ENCODE measurements at places on chromosomes 2 and 18.

GRCh38 chr2:219739066-219739465 is 111.6 kb downstream of the SLC4A3 start:
- DNase-seq: no peak

DNA sequence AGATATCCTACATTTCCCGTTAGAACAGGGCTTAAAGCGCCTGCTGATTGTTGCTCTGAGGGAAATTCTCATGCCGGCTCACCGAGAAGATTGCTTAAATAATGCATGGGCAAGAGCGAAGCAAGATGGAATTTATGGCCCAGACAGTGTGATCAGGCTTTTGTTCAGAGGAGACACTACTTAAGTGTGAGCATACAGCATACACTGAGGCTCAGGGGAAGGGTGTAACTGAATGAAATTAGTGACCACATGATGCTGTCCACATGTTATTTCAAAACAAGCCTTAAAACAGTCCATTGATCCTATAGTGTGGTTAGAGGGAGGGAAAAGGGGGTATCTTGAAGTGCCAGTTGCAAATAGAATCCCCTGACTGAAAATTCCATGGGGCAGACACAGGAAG is 125.5 kb downstream of the RAPGEF4 start:
- DNase-seq: no peak

DNA sequence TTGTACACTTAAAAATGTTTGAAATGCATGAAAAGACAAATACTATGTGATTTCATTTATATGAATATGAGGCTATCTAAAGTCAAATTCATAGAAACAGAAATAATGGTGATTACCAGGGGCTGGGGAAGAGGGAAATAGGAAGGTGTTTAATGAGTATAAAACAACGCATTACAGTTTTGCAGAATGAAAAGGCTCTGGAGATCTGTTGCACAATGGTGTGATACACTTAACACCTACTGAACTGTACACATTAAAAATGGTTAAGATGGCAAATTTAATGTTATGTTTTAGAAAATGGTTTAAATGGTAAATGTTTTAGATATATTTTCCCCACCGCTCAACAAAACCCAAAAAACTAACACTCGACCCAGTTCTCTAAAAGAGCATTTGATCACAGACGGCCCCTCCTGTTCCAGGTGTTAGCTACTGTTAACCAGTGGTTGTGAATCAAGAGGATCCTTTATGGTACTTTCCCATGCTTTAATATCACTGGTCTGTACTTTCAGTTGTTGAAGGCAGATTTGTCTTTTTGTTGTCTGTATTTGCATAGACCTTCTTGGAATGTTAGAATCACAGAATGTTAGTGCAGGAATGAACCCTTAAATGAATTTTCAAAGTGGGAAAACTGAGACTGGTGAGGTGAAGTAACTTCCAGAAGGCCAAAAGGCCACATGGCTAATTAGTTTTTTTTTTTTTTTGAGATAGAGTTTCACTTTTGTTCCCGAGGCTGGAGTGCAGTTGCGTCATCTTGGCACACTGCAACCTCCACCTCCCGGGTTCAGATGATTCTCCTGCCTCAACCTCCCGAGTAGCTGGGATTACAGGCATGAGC is 10.2 kb downstream of the RAB10 start:
- no peak for DNase-seq

DNA sequence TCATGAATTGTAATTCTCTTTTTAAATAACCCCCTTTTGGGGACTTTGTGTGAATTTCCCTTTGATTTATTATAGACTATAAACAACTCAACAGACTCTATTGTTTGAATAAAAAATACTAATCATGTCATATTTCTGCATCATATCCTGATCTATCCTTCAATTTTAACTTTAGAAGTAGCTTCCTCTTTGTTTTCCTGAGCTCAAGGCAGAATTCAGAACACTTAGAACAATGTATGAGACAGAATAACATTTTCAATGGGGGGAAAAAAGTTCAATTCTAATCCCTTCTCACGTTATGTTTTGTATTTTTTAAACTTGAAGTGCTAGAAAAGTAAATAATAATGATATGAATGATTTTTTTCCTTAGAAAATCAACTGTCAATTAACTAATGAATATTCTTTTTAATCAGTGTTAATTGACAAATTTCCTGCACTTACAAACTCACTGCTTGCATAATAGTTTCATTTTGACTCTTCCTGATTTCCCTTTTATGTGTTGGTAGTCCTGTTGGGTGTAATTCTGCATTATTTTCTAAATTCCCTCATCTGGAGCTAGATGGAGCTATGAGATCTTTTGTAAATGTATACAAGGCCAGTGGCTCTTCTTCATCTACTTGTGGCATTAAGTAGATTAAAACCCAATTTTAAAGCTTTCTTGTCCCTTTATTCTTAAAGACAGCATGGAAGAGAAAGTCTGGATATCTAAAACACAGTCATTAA is 326.1 kb downstream of the PARD3B start:
- DNase-seq: peak; percentile 67

DNA sequence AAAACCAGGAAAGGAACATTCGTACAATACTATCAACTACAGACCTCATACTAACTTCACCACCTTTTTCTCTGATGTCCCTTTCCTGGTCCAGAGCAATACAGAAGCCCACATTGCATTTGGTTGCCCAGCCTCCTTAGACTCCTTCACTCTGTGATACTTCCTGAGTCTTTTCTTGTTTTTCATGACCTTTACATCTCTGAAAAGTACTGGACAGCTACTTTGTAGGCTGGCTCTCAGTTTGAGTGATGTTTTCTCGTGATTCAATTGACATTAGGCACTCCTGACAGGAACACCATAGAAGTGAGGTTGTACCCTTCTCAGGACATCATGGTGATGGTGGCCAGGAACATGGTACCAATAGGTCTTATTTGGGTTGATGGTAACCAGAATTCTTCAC is 185.9 kb upstream of the SLC39A10 start:
- DNase-seq: no peak

DNA sequence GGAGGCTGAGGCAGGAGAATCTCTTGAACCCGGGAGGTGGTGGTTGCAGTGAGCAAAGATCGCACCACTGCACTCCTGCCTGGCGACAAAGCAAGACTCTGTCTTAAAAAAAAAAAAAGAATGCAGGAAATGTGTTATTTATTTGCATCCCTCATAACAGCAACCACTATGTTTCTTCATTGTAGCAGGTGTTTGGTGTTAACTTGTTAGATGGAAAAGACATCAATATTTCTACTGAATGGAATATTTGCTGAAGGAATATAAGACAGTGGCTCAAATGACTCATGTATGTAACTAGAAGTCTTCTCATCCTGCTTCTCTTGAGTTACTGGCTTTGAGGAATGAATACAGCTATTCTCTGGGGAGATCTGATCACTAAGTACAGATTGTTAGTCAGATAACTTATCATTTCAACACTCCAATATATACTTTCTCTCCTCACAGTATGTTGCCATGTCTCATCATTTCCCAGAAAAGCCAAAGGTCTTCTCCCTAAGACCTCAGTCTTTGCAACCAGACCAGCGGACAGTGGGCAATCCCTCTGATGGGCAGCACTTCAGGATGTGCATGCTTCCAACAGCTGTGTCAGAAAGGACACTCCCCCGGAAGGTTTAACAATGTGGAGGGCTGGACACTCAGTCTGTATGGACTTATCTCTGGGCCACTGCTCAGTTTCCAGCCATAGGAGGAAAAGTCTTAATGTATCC is 104.4 kb upstream of the STK17B start:
- DNase-seq: peak; percentile 61

DNA sequence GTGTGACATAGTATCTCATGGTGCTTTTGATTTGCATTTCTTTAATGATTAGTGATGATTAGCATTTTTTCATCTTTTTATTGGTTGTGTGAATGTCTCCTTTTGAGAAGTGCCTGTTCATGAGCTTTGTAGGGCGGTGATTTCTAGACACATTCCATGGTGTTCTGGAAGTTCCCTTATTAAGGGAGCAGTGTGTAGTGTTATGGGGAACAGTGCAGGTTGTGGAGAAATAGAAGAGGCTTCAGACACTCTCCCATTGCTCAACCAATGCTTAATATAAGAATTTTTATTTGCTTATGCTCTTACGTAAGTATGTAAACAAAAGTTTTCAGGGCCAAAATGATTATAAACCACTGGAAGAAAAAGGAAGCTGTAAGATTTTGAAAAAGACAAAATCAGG is 34.7 kb downstream of the MMADHC start:
- DNase-seq: no peak

DNA sequence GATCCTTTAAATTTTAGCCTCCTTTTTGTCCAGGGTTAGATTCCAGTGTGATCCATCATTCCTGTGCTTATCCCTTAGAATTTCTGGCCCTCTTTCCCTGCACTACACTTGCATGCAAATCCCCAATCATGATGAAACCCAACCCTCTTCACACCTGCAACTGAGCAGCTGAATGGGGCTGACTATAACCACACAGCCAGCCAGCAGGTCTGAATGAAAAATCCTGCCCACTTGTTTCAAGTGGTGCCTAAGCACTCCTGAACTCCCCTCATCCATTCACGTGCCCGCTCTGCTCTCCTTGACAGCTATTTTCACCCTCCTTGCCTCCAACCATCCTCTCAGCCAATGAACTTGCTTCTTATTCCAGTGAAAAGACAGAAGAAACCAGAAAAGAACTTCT is 80.5 kb upstream of the AFF3 start:
- DNase-seq: no peak

Measured in activated CD4-positive, alpha-beta T cell treated with anti-CD3 and anti-CD28 coated beads, Interleukin-10, Interleukin-2, amounts not matched to agents 100 ng/mL and 50 ng/mL, durations not matched to agents 16 hours and 8 hours (primary cell).